ENCODE measurements at places on chromosomes 2 and 18.

DNA sequence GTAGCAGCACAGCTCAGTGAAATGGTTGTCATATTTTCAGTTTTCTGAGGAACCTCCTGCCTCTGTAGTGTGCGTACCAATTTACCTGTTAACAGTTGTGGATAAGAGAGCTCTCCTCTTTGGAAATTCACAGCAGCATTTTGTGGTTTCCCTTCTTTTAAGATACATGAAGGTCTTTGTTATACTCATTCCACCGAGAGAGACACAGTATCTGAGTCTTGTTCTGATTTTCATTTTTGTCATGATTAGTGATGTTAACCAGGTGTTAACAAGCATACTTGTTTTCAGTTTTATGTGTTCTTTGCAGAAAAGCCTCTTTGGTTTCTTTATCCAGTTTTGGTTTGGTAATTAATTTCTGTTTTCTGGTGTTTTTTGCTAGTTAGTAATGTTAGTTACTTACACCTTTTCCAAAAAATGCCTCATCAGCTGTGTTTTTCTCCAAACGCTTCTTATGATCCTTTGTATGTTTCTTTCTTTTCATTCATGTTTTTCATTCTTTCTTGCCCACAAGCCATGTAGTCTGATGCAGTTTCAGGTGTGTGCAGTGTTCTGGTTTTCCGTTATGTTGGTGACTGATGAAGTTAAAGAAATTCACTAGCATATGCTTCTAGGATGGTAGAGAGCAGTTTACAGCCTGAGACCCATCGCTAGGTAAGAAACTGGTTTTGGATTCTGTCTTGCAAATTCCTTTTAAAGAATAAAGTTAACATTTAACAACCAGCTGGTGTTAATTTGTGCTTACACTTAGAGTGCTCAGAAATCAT is 30.1 kb downstream of the CCDC74A start:
- DNase-seq, result no peak

- DNase-seq, result no peak
Observed at GRCh38 chr2:207663870-207664545, 38.8 kb upstream of the METTL21A start.

GRCh38 chr2:85222792-85223191 is 89.6 kb downstream of the TCF7L1 start:
- DNase-seq, result no peak

DNA sequence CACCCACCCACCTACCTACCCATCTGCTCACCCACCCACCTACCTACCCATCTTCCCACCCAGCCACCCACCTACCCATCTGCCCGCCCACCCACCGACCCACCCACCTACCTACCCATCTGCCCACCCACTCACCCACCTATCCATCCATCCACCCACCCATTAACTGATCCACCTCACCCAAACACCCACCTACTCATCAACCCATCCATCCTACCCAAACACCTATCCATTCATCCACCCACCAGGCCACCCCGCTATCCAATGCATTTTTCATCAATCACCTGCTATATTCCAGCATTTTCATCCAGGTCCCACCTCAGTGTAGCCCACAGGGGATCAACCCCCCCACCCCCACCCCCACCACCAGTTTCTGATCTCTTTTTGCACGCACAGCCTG is 121.8 kb downstream of the GLI2 start:
- no peak for DNase-seq

GRCh38 chr2:191942090-191942738 is 95.3 kb upstream of the CAVIN2 start:
- no peak for DNase-seq

GRCh38 chr18:75784390-75784789 is 356.9 kb upstream of the SMIM21 start:
- DNase-seq, result no peak

DNA sequence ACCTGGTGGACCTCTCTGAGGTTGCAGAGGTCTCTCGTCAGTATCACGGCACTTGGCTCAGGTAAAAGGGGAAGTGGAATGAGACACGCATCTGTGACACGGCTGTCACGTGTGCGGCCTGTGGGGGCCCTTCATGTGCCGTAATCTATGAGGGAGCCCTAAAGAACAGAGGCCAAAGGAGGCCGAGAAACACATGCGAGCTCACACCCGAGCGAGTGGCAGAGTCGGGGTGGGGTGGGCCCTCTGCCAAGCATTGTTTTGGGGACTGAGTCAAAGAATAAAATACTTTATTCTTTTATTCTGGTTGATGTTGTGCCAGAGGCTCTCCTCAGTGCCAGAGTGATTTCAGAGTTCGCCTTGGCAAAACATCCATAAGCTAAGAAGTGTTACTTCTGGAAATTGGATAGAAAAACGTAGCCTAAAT is 43.3 kb downstream of the PLB1 start:
- no peak for DNase-seq

- DNase-seq, result no peak
Observed at GRCh38 chr18:58144671-58145285, 100.8 kb downstream of the NEDD4L start.

GRCh38 chr2:201769666-201770373 is 10.9 kb downstream of the ALS2 start:
- DNase-seq, result no peak

DNA sequence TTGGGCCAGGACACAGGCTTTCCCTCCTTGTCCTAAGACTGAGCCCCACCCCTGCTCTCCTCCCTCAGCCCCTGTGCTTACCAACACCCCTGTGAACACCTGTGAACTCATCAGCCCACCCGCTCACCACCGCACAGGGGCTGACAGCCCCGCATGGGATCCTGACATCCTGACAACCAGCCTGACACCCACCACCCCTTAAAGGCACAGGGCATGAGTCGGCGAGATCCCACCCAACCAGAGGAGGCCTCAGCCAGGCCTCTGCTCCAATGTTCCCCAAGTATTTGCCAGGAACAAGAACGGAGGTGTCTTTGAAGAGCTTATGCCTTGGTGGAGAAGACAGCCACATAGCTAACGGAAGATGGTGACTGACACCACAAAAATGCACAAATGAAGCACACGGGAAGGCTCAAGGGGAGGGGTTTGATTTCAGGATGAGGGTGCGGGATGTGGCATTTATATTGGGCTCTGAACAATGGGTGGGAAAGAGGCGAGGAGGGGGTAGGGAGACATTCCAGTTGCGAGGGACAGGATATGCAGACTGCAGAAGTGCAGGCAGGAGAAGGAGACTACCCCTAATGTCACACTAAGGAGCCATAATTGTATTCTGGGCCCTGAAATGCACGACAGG is 11.0 kb downstream of the RAB11FIP5 start:
- DNase-seq, result peak; percentile 67

DNA sequence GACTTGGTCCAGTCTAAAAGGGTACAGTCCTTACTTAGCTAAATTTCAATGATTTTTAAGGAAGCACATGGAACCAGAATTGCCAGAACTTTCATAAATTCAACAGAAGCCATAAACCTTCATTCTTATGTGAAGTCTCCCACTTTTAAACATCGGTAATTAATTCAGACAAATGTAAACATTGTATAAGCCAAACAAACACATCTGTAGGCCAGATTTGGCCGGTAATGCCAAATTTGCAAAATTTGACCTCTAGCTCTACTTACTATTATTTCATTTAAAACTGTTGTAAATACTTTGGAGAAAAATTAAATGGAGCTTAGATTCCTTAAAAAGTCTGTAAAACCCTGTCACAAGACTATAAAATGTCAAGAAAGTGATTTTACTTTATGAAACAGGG is 83.2 kb upstream of the GALNT5 start:
- DNase-seq, result no peak

DNA sequence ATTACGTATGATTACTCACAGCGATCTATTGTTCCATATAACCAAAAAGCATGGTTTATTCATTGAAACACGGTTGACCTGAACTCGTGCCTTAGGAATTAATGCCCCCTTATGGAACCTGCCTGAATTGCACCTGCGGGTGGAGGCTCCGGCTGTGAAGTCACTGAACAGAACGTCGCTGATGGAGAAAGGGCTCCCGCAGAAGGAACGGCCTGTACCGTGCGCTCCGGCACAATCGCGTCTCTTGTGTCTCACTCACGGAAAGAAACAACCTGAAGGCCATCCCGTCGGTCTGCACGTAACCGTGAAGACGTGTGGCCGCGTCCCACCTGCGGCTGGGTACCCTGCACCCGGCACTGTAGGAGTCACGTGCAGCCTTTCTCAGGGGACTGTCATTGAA is 133.1 kb downstream of the NFATC1 start:
- peak; percentile 28 for DNase-seq

DNA sequence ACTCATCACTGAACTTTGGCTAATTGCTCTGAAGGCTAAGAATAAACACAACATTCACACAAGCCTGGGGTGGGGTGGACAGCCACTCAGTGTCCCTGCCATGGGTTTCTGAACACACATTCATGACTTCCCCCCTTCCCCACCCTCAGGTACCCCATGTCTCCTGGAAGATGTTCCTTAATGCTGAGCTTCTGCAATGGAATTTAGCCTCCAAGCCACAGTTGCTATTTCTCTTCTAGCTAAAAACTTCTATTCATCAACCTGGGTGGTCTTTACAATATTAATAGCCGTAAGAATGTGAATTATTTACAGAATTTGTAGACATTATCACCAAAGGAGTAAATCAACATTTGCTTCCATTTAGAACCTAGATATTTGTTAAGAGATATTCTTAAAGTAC is 175.1 kb downstream of the ACKR3 start:
- no peak for DNase-seq

DNA sequence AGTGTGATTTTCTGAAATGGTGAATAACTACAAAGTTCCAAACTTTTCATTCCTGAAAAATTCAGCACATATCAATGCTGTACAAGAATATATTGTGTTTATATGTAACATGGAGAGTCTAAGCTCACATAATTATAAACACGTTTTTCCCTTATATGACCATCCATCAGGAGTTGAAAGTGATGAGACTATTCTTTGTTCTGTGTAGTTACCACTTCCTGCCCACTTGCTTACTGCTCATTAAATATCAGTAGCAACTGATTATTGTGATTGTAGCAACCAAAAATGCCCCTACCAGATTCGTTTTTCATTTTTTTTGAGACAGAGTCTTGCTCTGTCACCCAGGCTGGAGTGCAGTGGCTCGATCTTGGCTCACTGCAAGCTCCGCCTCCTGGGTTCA is 30.8 kb downstream of the OTX1 start:
- DNase-seq, result no peak

DNA sequence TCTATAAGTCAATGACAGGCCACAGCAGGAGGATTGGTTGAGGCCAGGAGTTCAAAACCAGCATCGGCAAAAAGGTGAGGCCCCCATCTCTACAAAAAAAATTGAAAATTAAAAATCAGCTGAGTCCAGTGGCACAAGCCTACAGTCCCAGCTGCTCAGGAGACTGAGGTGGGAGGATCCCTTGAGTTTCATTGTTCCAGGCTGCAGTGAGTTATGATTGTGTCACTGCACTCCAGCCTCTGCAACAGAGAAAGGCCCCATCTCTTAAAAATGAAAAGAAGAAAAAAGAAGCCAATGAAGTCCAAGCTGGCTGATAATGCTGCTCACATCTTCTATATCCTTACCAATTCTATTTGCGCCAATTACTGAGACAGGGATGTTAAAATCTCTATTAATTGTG is 39.1 kb downstream of the MRPS5 start:
- DNase-seq, result no peak

- peak; percentile 18 for DNase-seq
Observed at GRCh38 chr2:179817181-179817841, 44.1 kb downstream of the ZNF385B start.

- DNase-seq, result peak; percentile 29
Observed at GRCh38 chr2:40101131-40101575, 322.1 kb upstream of the THUMPD2 start.

DNA sequence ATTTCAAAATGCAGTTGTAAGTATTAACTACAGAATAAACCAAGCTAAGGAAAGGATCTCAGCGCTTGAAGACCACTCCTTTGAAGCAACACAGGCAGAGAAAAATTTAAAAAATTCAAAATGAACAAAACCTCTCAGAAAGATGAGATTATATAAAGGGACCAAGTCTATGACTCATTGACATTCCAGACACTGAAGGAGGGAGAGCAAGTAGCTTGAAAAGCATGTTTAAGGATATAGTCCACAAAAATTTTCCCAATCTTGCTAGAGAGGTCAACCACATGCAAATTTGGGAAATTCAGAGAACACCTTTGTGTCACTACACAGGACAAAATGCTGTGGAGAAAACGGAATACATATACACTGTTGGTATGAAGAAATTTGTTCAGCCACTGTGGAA is 112.6 kb upstream of the MC4R start:
- peak; percentile 7 for DNase-seq

GRCh38 chr2:102258386-102259074 is 52.8 kb upstream of the IL1RL1 start:
- DNase-seq, result peak; percentile 86

DNA sequence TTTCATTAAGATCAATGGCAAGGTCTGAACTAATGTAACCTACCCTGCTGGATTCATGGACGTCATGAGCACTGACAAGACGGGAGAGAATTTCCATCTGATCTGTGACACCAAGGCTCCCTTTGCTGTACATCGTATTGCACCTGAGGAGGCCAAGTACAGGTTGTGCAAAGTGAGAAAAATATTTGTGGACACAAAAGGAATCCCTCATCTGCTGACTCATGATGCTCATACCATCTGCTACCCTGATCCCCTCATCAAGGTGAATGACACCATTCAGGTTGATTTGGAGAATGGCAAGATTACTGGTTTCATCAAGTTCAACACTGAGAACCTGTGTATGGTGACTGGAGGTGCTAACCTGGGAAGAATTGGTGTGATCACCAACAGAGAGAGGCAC is 82.3 kb upstream of the NDUFV2 start:
- no peak for DNase-seq

- no peak for DNase-seq
Observed at GRCh38 chr18:64474773-64475172, 325.9 kb upstream of the LINC00305 start.

- DNase-seq, result no peak
Observed at GRCh38 chr18:40882468-40882867, 1072.6 kb upstream of the PIK3C3 start.

DNA sequence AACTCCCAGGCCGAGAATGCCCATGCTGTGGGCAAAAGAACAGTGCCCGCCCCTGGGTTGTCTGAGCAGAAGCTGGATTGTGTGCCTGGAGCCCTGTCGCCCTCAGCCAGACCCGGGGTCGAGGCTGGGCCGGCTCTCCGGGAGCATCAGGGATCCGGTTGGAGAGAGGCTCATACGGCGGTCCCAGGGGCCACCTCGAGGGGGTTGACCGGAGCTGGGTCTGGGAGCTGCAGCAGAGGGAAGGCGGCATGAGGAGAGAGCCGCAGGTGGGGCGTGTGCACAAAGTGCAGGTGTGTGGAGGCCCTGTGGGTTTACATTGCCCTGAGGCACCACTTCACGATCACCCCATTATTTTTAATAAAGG is 39.5 kb downstream of the MBP start:
- no peak for DNase-seq

GRCh38 chr2:22582107-22582506 is 802.9 kb upstream of the KLHL29 start:
- no peak for DNase-seq

- DNase-seq, result no peak
Observed at GRCh38 chr2:218716070-218716469, 5.4 kb downstream of the TTLL4 start.

GRCh38 chr2:173323371-173323770 is 31.3 kb upstream of the CDCA7 start:
- DNase-seq, result no peak

GRCh38 chr2:26892922-26893524 is 45.1 kb downstream of the DPYSL5 start:
- no peak for DNase-seq

All from A172 (cell line).